HS-27A (cell line): ENCODE measurements at places on chromosomes 7 and 10.
A peak's percentile ranks its signal among the peaks of the same experiment; 100 is the strongest.

- DNase-seq: no peak
Observed at GRCh38 chr10:90213346-90213745, 512.0 kb downstream of the KIF20B start.

DNA sequence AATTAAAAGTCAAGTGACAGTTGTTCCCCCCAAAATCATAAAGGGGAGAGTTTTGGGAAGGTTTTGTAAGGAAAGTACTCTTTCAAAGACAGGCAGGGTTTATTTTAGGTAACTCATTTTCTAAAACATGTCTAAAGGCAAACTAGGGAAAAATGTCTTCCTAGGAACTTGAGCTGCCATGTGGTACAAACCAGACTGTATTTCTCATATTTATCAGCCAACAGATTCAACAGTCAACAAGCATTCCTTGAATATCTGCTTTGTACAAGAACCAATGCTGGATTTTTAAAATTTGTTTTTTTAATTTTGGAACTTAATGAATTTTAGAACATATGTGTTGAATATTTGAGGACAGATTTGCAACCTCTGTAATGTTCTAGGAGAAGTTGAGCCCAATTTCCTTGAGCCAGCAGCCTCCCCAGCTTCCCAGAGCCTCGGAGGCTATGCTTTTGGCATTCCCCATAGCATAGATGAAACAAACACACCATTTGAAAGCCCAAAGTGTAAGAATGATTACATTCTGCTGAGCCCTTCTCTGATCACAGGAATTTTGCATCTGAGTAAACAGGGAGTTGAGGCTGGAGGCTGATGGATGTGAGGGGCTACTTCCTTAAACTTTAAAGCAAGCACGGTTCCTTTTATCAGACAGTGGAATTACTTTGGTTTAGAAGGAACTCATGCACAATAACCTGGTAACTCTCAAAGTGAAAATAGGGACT is 345.1 kb downstream of the RNLS start:
- DNase-seq: no peak

DNA sequence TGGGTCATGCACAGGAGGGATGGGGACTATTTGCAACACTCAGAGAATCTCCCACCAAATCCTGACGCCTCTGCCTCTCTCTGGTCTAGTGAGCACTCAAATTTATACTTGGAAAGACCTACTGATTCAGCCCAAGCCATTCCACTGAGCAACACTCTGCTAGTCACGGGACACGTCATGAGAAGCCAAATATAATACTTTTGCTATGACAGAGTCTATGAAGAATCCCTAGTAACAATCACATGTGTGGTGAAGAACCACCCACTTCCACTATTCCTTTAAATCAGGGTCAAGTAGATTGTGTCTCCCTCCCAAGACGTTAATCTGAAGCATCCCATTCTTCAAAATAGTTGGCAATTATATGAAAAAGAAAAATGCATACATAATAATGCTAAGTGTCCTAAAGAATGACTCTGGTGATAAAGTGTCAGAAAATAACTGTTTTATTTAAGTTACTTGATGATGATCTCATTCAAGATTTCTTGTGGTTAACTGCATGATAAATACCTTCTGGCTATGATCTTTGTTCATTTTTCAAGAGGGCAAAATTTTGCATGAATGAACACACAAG is 28.5 kb downstream of the CHCHD3 start:
- DNase-seq: peak; percentile 73

DNA sequence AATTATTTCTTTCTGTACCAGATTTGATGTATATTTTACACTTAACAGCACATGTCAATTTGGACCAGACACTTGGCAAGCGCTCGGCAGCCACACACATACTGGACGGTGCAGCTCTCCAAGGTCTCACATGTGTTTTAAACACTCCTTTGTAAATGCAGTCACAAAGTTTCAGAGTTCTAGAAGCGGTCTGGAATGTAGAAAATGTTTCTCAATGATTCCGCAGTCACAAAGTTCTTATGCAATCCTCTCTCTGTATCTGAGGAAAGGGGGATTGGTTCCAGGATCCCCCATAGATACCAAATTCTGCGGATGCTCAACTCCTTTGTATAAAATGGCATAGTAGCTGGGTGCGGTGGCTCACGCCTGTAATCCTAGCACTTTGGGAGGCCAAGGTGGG is 253.0 kb upstream of the GRB10 start:
- DNase-seq: no peak

DNA sequence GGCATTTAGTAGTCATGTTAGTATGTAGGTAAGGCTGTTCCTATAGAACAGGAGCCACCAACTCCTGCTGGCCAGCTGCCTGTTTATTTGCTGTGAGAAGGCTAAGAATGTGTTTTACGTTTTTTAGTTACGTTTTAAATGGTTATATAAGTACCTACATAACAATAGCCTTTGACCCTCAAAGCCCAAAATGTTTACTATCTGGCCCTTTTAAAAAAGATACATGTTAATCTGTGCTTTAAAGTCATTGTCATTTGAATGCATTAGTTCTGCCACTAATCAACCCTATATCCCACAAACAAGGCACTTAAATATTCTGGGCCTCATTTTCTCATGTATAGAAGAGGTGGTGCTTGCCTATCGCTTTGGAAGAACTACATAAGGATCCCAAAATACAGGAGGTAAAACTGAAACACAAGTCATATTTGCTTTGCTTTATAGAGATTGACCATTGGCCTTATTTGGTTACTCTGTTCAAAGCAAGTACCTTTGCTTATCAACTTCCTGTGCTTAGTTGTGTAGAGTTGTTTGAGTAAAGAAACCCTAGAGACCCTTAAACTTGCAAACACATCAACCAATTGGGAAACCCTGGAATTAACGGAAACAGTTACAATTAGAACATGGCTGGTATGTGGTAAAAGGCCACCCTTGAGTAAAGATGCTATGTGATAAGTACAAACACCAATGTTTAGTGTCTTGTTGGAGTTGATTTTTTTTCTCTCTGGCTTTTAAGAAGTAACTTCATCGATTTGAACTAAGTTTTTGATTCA is 25.9 kb downstream of the TIMM23 start:
- no peak for DNase-seq

DNA sequence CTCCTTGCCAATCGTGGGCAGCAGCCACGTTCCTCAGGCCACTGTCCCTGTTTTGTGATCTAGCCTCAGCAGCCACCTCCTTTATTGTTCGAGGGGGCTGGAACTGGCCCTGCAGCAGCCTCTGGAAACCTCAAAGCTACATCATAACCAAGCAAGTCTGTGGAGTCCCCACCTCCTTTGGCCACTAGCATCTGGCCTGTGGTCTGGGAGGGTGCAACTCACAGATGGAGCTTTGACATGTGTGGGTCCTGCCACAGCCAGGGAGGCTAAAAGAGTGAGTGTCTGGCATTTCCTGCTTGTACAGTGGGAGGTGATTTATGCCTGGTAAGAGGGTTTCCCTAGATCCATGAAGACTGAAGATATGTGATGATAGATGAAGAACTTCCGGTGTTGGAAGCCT is 32.3 kb upstream of the NUB1 start:
- no peak for DNase-seq

DNA sequence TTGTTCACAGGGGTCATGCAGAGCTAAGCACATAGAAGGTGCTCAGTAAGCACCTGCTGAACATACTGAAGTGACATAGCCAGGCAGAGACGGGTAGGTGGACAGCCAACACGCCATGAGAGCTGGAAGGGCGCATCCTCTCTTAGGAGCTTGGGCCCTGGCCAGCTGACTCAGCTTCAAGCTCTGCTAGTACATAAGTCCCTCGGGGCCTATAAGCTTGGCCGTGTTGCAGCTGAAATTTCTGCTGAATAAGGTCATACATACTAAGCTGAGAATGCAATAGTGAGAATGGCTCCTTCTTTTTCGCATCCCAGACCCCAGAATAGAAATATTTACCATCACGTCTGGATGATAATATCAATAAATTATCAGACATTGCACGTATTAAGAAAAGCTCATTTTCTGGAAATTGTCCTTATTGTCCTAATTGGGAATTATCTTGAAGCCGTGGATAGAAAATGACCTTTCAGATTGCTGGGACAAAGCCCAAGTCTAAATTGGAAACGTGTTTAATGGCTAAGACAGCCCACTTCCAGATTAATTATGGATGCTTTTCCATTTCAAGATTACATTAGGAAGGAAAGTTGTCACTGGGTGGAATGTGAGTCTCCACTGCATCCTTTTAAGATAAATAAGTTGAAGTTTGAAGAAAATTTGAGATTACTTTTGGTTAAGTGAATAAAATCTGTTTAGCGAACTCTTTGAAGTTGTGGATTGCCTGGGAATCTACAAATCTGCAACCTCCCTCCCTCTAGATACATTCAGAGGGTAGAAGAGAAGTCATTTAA is 287.1 kb upstream of the C7orf33 start:
- no peak for DNase-seq

GRCh38 chr7:40944981-40945585 is 757.8 kb downstream of the INHBA start:
- no peak for DNase-seq

DNA sequence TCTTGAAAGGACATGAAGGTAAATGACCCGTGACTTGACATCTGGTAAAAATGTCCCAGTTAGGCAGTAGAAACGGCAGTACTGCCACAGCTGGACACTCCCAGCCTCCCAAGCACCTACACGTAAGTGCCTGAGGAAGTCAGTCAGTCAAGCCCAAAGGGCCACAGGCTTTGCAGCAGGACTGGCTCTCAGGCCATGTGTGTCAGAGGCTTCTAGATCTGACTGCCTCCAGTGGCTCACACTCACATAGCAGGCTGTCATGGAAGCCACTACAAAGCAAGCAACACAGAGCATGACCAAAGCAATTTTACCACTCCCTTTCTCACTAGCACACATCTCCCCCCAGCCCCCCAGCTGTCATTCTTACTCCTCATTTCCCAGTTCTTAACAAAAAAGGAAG is 17.8 kb upstream of the CCNJ start:
- no peak for DNase-seq

DNA sequence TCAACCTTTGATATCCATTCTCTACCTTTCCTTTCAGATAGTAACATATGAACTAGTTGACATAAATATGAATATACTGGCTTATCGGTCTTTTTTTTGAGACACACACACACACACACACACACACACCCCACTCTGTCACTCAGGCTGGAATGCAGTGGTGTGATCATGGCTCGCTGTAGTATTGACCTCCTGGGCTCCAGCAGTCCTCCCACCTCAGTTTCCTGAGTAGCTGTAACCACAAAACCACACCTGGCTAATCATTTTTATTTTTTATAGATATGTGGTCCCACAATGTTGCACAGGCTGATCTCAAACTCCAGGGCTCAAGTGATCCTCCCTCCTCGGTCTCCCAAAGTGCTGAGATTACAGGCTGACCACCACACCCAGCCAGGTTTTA is 14.2 kb upstream of the NT5C3A start:
- DNase-seq: no peak

GRCh38 chr10:8049045-8049864 is 5.2 kb upstream of the GATA3 start:
- DNase-seq: no peak

DNA sequence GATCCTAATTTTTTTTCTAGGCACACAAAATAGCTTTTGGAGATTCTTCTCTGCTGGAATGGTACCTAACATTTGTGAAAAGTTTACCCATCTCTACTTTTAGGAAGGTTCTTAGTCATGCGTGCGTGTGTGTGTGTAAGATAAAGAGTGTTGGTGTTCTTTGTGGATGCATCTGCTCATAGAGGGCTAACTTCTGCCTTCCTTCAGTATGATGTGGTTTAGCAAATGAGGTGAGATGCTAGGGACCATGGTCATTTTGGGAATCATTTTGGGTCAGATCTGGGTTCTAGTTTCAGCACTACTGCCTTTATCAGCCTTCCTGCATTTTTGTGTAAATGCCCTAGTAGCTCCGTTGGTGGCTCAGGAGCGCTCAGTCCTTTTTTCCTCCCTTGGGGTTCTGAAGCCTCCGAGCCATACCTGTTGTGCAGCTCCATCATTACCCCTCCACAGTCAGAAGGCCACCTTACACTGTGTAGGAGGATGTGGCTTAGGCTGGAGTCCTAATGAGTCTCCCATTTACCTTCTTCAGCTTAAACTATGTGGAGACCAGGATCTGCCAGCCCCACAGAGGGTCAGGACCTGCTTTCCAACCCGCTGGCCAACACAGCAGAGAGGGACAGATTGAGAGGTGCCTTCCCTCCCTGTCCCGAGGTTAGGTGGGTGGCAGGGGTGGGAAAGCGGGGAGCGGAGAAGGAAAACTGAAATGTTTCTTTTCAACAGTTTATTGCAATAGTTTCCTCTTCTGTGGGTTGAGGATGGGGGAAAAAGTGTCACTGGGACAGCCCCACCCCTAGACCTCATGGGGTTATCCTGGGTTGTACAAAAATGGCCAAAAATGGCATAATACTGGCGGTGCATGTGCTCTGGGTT is 31.2 kb downstream of the TSPAN14 start:
- DNase-seq: no peak

- DNase-seq: no peak
Observed at GRCh38 chr10:125928928-125929585, 32.7 kb downstream of the FANK1 start.

DNA sequence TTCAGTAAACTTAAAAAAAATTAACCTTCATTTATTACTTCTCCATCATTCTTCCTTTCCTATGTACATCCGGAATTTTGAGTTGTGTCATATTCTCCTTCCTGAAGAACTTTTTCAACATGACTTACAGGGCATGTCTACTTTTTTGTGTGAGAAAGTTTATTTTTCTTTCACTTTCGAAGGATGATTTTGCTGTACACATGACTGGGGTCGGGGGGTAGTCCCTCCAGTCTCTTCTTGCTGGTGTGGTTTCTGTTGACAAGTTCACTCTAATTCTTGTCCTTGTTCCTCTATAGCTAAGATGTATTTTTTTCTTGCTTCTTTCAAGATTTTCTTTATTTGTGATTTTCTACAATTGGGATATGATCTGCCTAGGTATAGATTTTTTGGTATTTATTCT is 55.8 kb downstream of the INPP5A start:
- no peak for DNase-seq

- DNase-seq: no peak
Observed at GRCh38 chr10:78212060-78212785, 178.6 kb downstream of the RPS24 start.

DNA sequence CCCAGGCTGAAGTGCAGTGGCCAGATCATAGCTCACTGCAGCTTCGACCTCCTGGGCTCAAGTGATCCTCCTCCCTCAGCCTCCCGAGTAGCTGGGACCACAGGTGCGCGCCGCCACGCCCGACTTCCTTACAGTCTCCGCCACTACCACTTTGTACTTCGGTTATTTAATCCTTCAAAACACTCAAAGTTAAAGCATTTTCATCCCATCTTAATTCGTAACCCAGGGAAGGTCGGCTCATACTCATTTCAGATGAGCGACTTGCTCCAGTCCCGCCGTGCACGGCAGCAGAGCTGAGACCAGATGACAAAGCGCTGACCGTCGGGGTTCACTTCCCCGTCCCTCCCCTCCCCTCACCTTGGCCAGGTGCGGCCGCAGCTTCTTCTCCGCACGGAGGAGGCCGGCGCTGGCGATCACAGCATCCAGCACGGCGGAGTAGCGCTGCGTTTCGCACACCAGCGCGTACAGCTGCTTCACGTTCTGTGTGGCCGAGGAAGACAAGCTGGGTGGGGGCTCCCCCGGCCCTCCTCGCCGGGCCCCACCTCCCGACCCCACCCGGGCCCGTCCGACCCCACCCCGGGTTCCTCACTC is 457 bp downstream of the NSUN5 start:
- DNase-seq: no peak
